ENCODE measurements at places on chromosomes 3 and 15.

DNA sequence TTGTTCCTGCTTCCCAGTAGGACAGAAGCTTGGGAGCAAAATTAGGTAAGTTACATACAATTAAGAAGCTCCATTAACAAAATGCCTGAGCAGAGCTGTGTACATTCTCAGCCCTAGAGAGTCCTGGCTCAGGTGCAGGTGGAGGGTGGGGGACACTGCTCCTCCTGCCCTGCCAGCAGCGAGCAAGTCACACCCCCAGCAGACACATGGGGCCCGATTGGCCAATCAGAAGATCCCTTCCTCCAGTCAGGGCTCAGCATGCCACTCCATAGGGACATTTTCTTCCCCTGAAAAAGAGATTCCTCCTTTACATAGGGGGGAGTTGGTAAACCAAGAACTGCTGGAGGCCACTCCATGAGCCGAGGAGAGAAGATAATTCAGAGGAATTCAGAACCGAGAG, 62.1 kb downstream of the PLXNA1 start:
- DNase-seq = peak; percentile 34

DNA sequence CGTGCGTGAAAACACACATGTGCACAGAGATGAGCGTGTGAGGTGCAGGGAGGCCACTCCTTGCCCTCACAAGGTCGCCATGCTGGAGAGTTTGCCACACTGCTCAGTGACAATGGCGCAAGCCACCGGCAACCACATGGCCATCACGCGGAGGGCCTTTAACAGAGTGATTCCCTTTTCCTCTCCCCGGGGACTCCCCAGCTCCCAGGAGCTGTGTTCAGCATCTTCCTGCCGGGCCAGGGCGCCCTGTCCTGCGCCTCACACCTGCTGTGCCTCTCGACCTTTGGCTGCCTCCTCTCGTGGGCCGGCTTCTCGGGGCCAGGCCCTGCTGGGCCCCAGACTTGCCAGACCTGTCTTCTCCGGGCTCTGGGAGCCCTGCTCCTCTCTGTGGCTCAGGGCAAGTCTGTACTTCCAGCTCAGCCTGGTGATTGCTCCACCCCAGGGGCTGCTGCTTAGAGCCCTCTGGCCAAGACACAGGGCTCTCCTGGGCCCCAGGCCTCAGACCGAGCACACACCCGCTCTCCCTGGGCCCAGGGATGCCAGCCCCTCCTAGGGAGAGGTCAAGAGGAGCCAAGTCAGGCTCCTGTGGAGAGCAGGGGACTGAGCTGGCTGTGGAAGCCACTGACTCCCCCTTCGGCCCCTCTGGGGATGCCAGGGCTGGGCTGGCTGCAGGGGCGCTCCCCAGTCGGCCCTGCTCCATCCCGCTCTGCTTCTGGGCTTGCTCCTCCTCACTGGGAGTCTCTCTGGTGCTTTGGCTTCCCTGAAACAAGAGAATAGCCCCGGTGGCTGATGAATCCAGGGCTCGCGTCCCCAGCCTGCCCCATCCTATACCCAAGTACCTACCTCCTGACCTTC, 5.6 kb downstream of the CCDC9B start:
- no peak for DNase-seq

GRCh38 chr15:28900892-28901586, 15.3 kb downstream of the APBA2 start:
- DNase-seq = no peak

DNA sequence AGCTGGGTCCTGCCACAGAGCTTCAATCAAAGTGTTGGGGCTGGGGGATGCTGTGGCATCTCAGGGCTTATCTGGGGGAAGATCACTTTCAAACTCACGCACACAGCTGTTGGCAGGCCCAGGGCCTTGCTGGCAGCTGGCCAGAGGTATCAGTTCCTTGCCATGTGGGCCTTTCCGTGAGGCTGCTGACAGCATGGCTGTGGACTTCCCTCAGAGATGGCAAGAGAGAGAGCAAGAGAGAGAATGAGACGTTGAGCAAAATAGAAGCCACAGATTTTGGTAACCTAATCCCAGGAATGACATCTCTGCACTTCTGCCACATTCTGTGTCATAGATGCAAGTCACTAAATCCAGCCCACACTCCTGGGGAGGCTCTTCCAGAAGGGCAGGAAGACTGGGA, 91.0 kb downstream of the TPRG1 start:
- DNase-seq = no peak

- no peak for DNase-seq
Measured at GRCh38 chr15:82532383-82532990, 7.8 kb downstream of the RPS17 start.

DNA sequence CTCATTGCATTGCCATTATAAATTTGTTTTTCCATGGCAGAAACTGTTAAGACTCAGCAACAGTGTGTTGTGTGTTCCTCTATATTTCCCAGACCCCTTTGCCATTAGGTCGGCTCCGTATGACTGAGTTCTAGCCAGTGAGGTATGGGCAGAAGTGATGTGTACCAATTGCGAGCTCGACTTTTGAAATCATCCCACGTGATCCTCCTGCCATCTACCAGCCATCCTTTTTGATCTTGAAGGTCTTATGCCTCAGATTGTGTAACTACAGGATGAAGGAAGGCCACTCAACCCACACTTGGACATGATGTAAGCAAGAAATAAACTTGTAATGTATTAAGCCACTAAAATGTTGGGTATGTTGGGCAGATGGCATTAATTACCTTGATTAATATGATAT, 562.3 kb downstream of the PDCD6IP start:
- DNase-seq = no peak

GRCh38 chr15:101781928-101782327, 21.4 kb upstream of the OR4F6 start:
- DNase-seq = no peak

DNA sequence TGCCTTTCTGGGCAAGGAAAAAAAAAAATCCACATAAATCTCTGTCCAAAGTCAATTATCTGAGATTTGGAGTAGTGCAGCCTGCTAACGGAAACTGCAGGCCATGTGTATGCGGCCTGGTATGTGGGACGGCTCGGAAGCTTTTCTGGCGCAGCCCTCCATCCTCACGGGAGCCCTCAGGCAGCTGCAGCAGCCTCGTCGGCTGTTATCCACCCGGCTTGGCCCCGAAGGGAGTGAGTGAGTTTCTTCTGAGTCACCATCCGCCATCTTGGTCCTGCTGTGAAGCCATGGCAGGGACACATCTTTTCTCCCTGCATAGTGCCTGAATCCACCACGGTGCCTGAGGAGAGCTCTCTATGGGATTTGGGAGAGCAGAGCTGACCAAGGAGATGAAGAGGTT, 62.8 kb downstream of the POLR2M start:
- DNase-seq = no peak

GRCh38 chr3:16392717-16393116, 120.8 kb downstream of the RFTN1 start:
- DNase-seq = peak; percentile 85

DNA sequence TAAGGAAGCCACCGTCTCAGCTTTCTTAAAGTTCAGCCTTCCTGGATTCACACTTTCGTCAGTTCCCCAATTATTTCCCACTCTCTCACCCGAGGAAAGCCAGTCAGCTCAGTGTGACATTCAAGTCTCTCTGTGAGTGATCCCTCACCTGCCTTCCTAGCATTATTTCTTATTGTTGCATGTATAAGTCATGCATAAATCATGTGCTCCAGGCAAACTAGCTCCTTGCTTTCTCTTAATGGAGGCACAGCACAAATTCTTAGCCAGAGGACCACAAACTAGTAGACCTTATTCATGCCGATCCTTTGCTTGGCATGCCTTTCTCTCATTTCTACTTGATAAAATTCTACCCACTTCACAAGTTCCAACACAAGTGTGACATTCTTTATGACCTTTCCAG, 44.3 kb downstream of the CLDN11 start:
- DNase-seq = no peak

GRCh38 chr3:69300296-69300695, 85.6 kb downstream of the FRMD4B start:
- DNase-seq = no peak

DNA sequence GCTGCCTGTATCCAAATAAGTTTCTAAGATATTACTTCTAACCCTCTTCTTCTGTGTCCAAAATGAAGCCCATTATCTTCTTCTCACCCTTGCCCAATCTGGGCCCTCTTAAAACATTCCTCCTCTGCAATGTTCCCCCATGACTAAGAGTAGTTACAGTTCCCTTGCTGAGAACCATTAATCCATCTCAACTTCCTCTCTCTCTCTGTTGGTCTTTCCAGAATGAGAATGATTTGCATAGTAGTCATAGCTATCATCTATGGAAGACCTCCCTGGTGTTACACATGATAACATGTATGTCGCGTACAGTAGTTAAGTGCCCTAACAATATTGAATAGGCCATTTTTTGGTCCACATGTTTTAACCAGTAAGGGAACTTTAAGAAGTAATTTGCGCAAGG, 177.9 kb downstream of the ANXA2 start:
- DNase-seq = no peak

DNA sequence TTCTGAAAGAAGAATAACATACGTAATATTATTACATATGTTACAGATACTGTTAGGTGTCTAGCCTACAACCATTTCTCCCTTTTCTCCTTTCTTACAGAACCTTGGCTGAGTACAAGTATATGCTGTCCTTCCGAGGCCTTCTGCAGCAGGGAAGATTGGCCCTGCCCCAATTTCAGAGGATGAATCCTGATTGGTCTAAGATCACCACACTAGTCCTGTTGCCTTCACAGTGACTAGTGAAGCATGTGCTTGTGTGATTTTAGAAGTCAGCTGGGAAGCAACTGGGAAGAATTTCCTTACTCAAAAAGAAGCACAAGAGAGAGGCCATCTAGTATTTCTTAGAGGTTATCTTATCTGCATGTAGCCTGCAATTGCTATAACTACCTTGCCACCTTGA, 30.6 kb upstream of the MECOM start:
- peak; percentile 35 for DNase-seq

GRCh38 chr15:99310745-99311144, 59.5 kb downstream of the LRRC28 start:
- no peak for DNase-seq

GRCh38 chr3:55556619-55557537, 69.8 kb upstream of the WNT5A start:
- peak; percentile 45 for DNase-seq

DNA sequence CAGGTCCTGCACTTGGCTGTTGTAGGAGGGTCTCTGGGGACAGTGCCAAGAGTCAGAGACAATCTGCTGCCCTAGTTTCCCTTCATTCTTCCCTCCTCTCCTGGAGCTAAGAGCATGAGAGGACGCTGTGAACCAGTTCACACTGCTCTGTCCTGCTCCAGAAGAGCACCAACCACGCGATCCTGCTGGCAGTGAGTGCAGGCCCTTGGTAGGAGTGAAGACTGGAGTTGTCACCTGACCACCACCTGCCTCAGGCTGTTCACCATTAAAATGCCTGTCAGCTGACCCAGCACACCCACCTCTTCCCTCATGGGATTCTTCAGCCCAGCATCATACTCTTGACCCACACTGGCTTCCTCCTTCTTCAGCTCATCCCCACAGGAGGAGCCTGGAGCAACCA, 2.9 kb downstream of the TM6SF1 start:
- no peak for DNase-seq

DNA sequence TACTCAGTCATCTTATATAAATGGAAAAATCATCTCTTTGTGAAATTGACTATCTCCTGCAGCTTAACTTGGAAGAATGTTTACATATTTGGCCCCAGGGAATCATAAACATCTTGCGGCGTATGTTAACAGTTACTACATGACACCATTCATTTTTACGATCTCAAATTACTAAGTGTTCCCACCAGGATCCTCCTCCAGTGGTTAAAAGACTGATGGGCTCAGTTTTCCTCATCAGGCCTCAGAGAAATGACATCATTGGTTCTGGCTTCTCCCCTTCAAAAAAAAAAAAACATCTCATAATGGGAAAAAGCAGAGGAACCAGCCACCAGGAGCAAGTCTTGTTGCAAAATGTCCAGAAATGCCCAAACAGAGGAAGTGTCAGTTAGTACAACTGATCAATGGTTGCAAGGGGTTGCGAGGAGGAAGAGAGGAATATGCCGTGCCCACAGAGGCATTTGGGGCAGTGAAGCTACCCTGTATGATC, 70.5 kb upstream of the LIPC start:
- peak; percentile 91 for DNase-seq

DNA sequence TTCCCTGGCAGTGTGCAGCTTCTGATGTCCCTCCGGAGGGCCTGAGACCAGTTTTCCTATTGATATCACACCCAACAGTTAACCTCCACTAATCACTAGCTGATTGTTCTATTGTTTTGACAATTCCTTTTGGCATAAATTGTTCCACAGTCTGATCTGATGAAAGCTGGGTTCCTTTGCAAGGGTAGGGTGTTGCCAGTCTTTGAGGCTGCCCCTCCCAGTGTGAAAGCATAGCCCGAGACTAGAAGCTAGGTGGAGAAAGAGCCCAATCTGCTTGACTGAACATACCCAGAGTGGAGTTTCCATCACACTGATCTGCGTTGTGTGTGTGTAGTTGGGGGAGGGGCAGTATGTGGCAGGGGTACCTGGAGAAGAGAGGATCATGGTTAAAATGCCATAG, 10.3 kb upstream of the PRICKLE2 start:
- no peak for DNase-seq

- peak; percentile 90 for DNase-seq
Measured at GRCh38 chr3:158789592-158789991, 12.3 kb upstream of the MFSD1 start.

- DNase-seq = no peak
Measured at GRCh38 chr3:108416111-108416869, 94.1 kb downstream of the MYH15 start.

GRCh38 chr3:131989318-131989717, 45.5 kb downstream of the CPNE4 start:
- DNase-seq = no peak

- no peak for DNase-seq
Measured at GRCh38 chr3:31094048-31094447, 199.6 kb upstream of the GADL1 start.

GRCh38 chr15:78389322-78389721, 48.7 kb upstream of the IREB2 start:
- no peak for DNase-seq

GRCh38 chr3:190577225-190577624, 63.3 kb downstream of the IL1RAP start:
- no peak for DNase-seq

GRCh38 chr15:68930268-68931022, at the start of gene SPESP1:
SPESP1 (plus strand) TSS chr15:68930525; CDS start chr15:68930654, 129 bp downstream.
- peak; percentile 85 for DNase-seq

- DNase-seq = peak; percentile 80
Measured at GRCh38 chr3:71001303-71001830, 582.2 kb downstream of the FOXP1 start.

DNA sequence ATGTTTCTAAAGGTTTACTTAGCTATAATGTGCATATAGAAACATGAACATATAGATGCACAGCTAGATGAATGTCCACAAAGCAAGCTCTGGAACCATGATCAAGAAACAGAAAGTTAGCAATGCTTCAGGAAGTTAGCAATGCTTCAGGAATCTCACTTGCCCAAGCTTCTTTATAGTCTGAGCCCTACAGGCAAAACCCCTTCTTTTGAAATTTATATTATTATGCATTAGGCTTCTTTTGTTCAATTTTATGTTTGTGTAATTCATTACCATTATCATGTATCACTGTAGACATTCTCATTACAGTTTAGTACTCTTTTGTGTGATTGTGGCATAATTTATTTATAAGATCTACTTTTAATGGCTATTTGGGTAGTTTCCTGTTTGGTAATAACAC, 286.4 kb upstream of the BCHE start:
- no peak for DNase-seq

GRCh38 chr15:69852482-69852881, 245.2 kb downstream of the TLE3 start:
- DNase-seq = peak; percentile 72

All from choroid plexus epithelial cell (primary cell).